ENCODE measurements at places on chromosomes 11 and 22.
A peak's percentile ranks its signal among the peaks of the same experiment; 100 is the strongest.

GRCh38 chr11:118622376-118623268 is 15.2 kb downstream of the PHLDB1 start:
- peak; percentile 45 for DNase-seq

DNA sequence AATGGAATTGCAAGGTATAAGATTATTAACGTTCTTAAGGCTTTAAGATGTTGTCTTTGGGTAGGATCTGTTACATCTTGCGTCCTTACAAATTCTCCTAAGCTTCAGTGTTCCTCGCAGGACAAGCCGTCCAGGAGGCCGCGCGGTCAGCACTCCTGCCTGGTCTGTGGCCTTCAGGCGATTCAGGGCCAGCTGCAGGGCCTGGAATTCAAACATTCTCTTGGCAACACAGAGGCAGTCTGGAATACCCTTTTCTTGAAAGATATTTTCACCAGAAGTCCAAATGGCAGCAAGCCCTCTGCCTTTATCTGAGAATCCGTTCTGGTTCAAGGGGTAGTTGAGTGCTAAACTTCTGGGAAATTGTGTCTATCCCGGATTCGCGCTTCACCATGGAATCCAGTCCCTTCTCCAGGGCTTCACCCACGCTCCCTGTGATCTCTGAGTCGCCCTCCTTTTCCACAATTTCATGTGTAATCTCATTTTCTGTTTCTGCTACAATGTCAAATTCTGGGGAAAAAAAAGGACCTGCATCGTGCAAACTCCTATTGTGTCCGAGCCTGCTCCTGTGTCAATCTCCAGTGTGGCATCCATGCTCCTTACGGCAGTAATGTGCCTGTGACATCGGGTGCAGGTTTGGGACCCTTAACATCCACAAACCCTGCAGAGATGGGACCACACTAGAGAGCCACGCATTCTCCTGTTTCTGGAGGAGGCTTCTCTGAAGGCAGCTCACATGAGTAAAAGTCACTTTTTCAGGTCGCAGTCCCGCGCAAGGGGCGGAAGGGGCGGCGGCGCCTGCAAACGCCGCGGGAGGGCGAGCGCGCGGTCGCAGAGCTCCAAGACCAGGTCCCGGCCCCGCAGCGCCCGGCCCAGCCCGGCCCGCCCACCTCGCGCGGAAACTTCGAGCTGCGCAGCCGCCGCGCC is 25.4 kb upstream of the SORL1 start:
- no peak for DNase-seq

DNA sequence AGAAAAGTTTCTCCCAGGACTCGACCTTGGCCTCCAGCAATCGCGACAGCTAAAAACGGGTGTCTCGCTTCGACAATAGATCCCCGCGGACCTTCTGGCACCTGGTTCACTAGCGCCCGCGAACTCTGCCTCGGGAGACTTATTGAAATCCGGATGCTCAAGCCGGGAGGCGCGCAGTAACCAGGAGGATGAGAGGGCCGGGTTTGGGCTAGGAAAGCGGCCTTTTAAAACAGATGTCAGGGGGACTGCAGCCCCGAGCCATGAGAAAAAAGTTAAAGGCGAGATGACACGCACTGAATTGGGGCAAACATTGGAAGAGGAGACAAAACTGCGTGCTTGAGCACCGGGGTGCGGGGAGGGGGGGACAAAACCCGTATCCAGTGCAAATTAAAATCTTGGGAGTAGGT is 637 bp upstream of the ZBTB16 start:
- DNase-seq = no peak

DNA sequence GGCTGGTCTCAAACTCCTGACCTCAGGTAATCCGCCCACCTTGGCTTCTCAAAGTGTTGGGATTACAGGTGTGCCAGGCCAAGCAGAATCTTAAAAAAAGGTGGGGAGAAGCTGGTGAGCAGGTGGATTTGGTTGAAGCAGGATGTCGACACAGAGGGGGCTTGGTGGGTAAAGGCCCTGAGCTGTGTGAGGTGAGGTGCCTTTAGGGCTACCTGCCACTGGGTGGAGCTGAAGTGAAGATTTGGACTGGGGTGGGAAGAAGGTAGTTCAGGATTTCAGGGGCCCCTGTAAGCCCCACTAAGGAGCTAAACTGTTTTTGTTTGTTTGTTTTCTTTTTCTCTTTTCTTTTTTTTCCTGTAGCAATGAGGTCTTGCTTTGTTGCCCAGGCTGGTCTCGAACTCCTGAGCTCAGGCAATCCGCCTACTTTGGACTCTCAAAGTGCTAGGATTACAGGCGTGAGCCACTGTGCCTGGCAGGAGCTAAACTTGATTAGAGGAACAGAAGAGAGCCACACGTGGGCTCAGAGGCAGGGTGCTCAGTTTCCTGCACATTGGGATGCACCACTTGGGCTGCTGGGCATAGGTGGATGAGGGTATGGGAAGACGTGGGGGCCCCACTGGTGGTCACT is 6.0 kb downstream of the P2RX6 start:
- no peak for DNase-seq

GRCh38 chr22:30408388-30409102 is 11.7 kb downstream of the SEC14L2 start:
- DNase-seq = no peak

GRCh38 chr11:108620958-108621772 is 27.6 kb upstream of the EXPH5 start:
- no peak for DNase-seq

GRCh38 chr11:122721964-122722266 is 66.4 kb downstream of the UBASH3B start:
- no peak for DNase-seq
